HT-29 (cell line): ENCODE measurements at places on chromosomes 7 and 10. TPM values are rescaled to one million over a fixed set of nuclear protein-coding genes. Genes with fewer than 3 reads are reported as not detected.
A peak's percentile ranks its signal among the peaks of the same experiment; 100 is the strongest.

DNA sequence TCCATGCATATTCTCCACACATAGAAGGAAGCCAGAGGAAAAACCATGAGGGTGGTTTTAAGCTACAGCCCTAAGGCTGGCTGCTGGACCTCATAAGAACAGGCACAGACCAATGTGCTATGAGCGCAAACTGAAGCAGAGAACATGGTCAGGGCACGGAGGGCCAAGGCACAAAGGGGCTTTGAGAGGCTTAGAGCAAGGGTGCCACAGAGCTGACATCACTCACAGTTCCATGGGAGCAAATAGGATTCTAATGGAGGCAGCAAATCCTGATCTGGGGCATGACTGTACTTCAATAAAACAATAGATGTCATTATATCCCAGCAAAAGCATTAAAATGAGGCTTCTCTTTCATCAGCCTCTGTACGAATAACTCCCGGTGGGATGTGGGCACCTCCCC is 162.4 kb downstream of the COBL start:
- DNase-seq = no peak

DNA sequence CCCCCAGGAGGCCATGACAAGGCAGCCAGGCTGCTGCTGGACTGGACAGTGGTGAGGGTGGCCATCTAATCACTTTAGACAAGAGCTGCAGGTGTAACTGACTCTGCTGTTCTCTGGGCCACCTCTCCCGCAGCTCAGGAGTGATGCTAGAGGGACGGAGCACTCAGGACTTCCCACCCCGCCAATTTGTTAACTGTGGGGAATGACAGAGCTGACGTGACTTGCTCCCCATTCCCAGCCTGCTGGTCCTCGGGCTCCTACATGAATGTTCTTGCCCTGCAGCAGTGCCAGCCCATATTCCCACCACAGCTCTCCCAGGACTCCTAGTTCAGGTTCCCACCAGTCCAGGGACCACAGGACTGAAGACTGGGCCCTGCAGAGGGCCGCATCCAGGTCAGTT is 16.7 kb upstream of the NPFFR1 start:
- DNase-seq = no peak

- no peak for DNase-seq
Measured at GRCh38 chr10:124184208-124184830, 90.9 kb upstream of the CHST15 start.

GRCh38 chr10:58608826-58609531 is 96.3 kb downstream of the BICC1 start:
- no peak for DNase-seq

DNA sequence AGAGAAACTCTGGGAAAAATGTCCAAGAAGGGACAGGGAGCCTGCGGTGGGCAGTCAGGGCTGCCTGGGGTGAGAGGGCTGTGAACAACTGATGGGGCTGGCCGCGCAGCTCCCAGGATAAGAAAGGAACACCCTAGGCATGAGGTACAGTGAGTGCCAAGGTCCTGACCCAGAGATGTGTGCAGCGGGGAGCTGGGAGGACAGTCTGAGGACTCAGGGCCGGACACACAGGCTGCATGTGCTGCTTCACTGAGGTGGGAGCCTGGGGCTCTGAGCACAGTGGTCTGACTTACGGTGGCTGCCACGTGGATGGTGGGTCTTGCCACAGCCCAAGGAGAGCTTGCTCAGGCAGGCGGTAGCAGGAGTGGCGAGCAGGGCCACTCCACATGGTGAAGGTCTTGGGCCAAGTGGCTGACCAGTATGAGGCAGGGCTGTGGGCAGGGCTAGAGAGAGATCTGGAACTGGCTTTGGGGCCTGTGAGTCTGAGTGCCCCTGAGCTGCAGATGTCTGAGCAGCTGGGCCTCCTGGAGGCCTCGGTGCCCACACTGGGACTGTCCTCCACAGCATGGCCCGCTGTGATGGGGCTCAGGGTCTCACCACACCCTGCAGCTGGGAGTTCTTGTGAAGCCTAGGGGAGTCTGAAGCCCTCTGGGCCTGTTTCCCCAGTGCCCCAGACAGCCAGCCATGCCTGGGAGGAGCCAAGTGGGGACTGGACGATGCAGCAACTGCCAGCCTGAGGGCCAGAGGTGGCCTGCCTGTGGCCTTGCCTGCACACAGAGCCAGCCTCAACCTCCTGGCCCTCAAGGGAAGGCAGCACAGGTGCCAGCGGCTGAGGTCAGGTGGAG is 60.3 kb downstream of the RASGEF1A start:
- no peak for DNase-seq

- DNase-seq = no peak
Measured at GRCh38 chr10:132588301-132589013, 50.9 kb downstream of the INPP5A start.

GRCh38 chr7:155804431-155804831 is 7.8 kb downstream of the SHH start:
- DNase-seq = peak; percentile 52

DNA sequence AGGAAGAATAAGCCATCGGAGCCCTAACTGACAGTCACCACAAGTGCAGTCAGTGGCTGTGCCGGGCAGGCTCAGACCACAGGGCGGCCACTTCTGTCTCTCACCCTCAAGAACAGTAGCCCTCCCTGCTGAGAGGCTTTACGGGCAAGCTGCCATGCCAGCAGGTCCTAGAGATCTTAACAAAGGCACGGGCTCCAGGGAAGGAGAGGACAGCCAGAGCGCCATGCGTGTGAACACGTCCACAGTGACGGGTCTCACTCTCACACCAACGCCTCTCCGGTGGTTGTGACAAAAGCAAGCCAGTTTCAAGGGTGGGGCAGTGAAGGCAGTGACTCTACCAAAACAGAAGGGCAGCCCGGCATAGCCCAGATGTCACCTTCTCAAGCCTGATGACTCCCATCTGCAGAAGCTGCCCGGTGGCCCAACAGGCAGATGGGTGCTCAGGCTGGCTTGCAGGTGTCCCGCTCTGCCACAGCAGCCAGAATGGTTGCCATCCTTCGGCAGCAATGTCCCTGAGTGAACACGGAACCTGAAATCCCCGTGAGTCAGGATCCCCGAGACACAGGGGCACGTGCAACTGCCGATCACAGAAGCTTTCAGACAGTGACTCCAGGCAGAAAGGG is 102.0 kb downstream of the FAM53B start:
- DNase-seq = no peak

DNA sequence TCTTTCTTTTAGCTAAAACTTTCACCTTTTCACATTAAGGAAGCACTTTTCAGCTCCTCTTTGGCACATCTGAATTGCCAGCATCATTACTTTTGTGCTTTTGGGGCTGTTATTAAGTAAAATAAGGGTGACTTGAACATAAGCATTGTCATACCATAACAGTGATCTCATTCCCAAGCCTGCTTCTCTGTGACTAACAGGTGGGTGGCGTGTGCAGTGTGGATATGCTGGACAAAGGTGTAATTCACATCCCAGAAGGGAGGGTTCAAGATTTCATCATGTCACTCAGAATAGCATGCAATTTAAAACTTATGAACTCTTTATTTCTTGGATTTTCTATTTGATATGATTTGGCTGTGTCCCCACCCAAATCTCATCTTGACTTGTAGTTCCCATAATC is 517.4 kb upstream of the MKI67 start:
- no peak for DNase-seq

- no peak for DNase-seq
Measured at GRCh38 chr10:6423004-6423403, 157.1 kb downstream of the PRKCQ start.

GRCh38 chr7:27634671-27635493 is 27.8 kb downstream of the HIBADH start:
- DNase-seq = no peak

DNA sequence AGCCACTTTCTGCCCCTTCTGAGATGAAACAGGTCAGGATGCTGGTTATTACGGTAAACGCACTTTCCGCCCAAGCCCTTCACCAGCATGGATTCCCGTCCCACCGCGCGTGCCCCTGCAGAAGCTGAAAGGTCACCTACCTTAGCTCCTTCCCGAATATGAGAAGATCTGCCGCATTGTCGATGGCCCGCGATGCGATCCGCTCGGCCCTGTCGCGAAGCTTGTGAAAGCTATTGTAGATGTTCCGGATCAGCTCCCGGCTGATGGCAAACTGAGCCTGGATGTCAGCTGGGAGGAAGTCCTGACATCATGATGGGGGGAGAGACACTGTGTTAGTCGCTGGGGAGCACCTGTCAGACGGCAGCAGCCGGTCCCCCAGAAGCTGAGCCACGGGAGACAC is 22.1 kb downstream of the NUDT1 start:
- DNase-seq = no peak

DNA sequence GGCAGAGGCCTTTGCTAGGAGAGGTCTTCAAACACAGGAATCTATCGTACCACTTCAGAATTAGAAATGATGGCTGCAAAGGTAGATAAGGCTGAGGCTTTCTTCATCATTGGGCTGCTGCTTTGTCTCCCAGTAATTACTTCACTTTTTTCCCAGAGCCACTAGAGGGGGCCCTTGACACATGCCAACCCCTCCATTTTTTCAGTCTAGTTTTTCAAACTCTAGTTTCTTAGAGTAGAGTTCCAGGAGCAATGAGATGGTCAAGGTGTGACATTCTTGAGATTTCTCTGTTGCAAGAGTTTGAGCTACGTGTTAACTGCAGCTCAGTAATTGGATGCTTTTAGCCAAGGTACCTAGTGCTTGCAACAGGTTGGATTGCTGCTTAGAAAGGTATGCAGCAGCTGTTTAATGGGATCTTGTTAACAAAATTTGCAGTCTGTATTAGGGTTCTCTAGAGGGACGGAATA is 33.8 kb upstream of the RBM20 start:
- DNase-seq = peak; percentile 74

- DNase-seq = peak; percentile 70
Measured at GRCh38 chr10:2925631-2926030, 141.7 kb upstream of the PFKP start.

DNA sequence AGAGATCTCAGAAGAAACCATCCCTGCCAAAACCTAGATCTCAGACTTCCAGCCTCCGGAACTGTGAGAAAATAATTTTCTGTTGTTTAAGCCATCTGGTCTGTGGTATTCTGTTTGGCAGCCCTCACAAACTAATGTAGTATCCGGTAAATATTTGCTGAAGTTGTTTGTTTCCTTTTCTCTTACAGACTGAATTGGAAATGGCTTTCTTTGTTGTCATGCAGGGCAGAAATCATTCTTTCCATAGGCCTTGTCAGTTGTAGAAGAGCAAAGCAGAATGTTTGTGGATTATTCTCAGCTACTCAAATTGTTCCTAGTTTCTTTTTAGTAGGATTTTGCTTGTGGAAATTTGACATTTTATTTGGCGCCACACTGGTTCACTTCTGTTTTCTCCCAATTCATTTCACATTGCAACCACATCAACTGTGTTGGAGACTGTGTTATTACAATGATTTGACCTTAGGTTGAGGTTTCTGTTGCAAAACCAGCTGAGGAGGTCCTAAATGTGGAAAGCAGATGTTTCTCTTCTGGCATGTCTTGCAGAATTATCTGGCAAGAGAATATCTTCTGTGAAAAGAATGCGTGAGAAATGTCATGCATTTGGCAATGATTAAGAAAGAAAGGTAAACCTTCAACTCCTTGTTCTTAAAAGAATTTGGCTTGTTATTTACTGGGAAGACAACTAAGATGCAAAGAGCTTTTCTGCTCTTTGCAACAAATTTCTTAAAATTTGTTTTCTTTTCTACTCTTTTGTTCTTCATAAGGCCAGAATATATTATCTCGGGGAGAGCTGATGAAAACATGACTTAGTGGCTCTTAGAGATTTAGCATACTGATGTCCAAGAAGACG is 25.8 kb downstream of the ACTA2 start:
- DNase-seq = no peak

- DNase-seq = peak; percentile 27
Measured at GRCh38 chr7:13879994-13880686, 109.3 kb downstream of the ETV1 start.

DNA sequence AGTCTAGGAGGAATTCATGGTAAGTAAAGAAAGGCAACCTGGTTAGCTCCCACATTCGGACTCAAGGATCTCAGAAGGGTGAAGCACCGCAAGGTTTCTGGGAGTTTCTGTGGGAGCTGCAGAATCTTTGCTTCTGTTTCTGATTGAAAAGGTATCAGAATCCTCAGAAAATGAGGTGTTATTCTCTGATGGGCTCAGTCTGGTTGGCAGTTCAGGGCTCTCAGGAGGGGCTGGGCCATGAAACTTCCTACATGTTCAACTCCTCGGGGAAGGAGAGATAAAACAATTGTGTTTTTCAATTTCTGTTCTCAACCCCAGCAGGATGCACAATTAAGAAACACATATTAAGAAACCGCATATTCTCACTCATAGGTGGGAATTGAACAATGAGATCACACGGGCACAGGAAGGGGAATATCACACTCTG is 9.1 kb downstream of the OR2A7 start:
- no peak for DNase-seq

- no peak for DNase-seq
Measured at GRCh38 chr7:138468244-138469123, 8.4 kb downstream of the TRIM24 start.

- DNase-seq = no peak
Measured at GRCh38 chr10:1187151-1187854, 131.1 kb downstream of the WDR37 start.

- DNase-seq = no peak
Measured at GRCh38 chr7:140062118-140062527, 628 bp downstream of the PARP12 start.

GRCh38 chr7:42400961-42401360 is 164.0 kb upstream of the GLI3 start:
- no peak for DNase-seq

- no peak for DNase-seq
Measured at GRCh38 chr10:131436458-131436857, 124.9 kb upstream of the TCERG1L start.

GRCh38 chr10:131852823-131853609 is 47.8 kb upstream of the PPP2R2D start:
- DNase-seq = no peak

- DNase-seq = no peak
Measured at GRCh38 chr7:30254717-30255063, 29.7 kb upstream of the ZNRF2 start.

DNA sequence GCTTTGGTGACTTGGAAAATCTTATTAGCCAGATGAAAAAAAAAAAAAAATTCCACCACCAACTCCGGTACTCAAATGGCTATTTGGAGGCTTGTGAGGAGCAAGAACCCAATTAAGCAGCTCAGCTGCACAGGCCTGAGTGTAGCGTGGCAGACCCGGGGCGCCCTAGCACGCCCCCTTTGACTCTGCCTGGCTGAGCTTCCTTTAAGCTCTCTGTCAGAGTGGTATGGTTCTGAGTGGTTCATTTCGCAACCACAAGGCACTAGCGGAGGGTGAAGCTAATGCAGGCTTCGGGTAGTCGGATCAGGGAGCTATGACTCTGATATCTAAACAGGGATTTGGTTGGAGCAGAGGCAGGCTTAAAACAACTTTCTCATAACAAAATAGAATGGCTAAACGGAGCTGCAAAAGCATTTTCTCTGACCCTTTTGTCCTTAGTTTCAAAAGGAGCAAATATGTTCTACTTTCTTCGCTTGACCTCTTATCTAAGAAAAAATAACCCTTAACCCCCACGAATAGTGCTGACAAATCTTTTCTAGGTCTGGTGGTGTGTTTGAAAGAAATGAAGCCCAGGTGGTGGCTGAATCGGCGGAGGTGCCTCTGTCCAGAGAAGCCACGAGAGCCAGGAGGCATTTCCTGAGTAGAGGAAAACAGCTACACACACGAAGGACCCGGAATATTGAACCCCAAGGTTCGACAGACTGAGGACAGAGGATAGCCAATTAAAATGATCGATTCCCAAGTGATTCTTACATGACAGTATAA is 285.4 kb upstream of the GLI3 start:
- DNase-seq = no peak

Gene AGAP6
- total RNA-seq = 11.3 and 12.3 TPM in 2 replicates

Gene UNC5B
- 0.21 and 0.51 TPM in 2 replicates for total RNA-seq

Gene TMEM213
- total RNA-seq = not detected in 2 replicates

Gene IL2RA
- total RNA-seq = not detected in 2 replicates

Gene GATA3
- total RNA-seq = 0.86 and 1.4 TPM in 2 replicates

Gene INMT
- total RNA-seq = not detected in 2 replicates

Gene FLNC
- 0.03 and 0.05 TPM in 2 replicates for total RNA-seq

Gene AGAP9
- 6.5 and 7.1 TPM in 2 replicates for total RNA-seq

Gene PCLO
- total RNA-seq = 0.38 and 0.57 TPM in 2 replicates

Gene C10orf67
- total RNA-seq = 0.18 TPM in 1 of 2 replicates, not detected in the other
